ENCODE measurements at places on chromosomes 11 and 22. TPM values are rescaled to one million over a fixed set of nuclear protein-coding genes. Genes with fewer than 3 reads are reported as not detected.

GRCh38 chr11:125398475-125398874 lies 97.6 kb downstream of the FEZ1 start:
- no peak for DNase-seq

CHRDL2 gene
- 0.22 TPM for polyA plus RNA-seq

- no peak for DNase-seq
Measured at GRCh38 chr22:23756891-23757290, 2.7 kb upstream of the VPREB3 start.

MARK2 gene
- 12.3 TPM for polyA plus RNA-seq

- DNase-seq: no peak
Measured at GRCh38 chr11:127003260-127003981, 2.9 kb upstream of the KIRREL3 start.

DNA sequence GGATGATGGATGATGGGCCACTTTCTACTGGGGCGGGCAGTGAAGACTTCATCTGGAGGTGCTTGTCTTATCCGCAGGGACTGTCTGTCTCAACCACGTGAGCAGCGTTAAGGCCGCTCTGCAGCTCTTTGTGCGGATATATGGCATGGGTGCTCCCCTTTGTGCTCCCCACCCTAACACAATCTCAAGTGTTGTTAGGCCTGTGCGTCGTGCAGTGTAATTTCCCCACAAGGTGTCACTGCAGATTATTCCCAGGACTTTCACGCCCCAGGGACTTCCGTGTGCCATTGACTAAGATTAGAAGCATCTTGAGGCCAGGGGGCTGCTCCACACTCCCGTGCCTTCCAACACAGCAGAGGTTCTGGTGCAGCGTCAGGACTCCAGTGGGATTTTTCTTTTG lies 65.3 kb downstream of the TBC1D22A start:
- no peak for DNase-seq

Measured in ovary (tissue), 10 donors.